ENCODE measurements at places on chromosomes 4 and X.

DNA sequence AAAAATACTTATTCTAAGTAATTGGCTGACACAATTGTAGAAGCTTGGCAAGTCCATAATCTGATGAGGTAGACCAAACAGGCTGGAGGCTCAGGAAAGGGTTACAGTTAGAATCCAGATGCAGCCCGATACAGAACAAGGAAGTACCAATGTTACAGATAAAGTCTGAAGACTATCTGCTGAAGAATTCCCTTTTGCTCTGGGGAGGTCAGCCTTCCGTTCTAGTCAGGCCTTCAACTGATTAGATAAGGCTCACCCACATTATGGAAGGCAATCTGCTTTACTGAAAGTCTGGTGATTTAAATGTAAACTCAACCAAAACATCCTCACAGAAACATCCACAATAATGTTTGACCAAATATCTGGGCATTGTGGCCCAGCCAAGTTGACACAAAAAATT, 7.4 kb upstream of the DYNLT3 start:
- DNase-seq = no peak

DNA sequence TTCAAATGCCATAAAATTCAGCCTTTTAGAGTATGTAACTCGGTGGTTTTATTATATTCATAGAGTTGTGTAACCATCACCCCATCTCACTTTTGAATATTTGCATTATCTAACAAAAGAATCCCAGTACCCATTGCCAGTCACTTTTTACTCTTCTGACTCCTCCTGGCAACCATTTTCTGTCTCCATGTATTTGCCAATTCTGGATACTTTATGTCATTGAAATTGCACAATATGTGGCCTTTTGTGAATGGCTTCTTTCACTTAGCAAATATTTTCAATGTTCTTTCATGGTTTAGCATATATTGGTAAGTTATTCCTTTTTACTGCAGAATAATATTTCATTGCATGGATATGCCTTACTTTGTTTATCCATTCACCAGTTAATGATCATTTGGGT, 79.9 kb downstream of the SLIT2 start:
- no peak for DNase-seq

DNA sequence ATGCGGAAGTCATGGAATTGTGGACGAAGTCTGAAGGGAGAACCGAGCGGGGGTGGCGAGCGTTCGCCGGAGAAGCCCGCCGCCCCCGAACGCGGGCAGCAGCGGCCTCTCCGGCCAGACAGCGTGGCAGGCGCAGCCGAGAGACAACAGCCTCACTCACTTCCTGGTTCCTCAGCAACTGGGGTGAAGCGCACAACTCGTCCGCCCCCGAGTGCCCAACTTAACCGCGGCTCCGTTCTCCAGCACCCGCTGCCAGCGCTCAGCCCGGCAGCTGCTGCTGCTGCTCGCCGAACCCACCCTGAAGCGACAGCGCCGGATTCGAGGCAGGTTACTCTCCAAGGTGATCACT, 68.0 kb downstream of the NOCT start:
- peak; percentile 35 for DNase-seq

- peak; percentile 50 for DNase-seq
These were observed at the start of gene PPARGC1A for GRCh38 chr4:23889814-23890341. TSS of gene PPARGC1A (minus strand) at chr4:23890047. CDS start at chr4:23889957, 90 bp downstream.

All from HEK293T (cell line).